ENCODE measurements at places on chromosomes 6 and 20.

- DNase-seq = no peak
These were observed 136.1 kb downstream of the CARMIL1 start for GRCh38 chr6:25415274-25415673.

GRCh38 chr6:89509777-89510281, 76.9 kb downstream of the ANKRD6 start:
- no peak for DNase-seq

- no peak for DNase-seq
These were observed 115.4 kb downstream of the TRIM27 start for GRCh38 chr6:28808383-28808782.

GRCh38 chr20:36881888-36882287, 6.0 kb downstream of the TLDC2 start:
- no peak for DNase-seq

GRCh38 chr20:61749406-61750075, 316.1 kb downstream of the TAF4 start:
- no peak for DNase-seq

- peak; percentile 49 for DNase-seq
These were observed 138.8 kb downstream of the HIVEP1 start for GRCh38 chr6:12150812-12151432.

- DNase-seq = no peak
These were observed 360.7 kb upstream of the ZFP64 start for GRCh38 chr20:52552181-52552872.

GRCh38 chr6:136967876-136968752, 46.0 kb downstream of the SLC35D3 start:
- DNase-seq = peak; percentile 83

DNA sequence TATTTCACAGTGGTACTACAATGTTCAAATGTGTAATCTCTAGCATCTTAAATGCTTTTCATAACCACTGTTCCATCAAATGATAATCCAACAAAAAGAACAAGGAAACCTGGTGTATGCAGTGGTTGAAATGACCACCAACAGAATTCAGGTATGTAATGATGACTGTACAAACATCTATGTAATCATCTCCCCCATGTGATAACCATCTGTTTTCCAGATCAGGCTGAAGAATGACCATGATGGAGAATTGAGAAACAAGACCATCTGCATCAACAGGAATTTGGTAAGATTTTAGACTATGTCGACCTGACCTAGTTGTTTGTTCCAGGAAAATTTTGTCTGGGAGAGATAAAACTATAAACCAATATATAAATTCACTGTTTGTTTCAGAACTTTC, 81.3 kb upstream of the ASCC3 start:
- no peak for DNase-seq

Data from GM12865 (cell line).